ENCODE measurements at places on chromosomes 1 and 21.

- DNase-seq = peak; percentile 93
Observed at GRCh38 chr1:1305300-1306069, 2.2 kb downstream of the ACAP3 start.

DNA sequence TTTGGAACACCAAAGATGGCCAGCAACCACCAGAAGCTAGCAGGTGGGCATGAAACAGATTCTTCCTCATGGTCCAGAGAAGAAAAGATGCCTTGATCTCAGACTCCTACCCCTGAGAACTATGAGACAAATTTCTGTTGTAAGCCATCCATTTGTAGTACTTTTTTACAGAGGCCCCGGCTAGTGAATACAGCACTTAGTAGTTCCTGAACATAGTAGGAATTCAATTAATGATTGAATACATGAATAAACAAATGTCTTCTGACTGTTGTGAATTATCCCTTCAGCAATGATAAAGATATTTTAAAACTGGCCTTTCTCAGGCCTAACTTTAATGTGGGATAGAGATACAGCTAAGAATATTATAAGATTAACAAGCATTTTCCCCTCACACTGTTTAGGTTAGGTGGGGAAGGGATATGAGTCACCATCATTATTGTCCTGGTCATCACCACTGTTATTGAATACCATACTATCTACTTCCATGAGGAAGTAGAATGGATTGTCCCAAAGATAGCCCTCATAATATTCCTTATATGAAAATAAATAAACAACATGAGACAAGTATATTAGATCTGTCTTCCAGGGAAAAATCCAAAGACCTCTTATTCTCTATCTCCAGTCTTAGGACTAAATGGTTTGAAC lies 51.4 kb downstream of the ADCY10 start:
- DNase-seq = no peak

- no peak for DNase-seq
Observed at GRCh38 chr1:34460193-34460592, 283.5 kb downstream of the C1orf94 start.

DNA sequence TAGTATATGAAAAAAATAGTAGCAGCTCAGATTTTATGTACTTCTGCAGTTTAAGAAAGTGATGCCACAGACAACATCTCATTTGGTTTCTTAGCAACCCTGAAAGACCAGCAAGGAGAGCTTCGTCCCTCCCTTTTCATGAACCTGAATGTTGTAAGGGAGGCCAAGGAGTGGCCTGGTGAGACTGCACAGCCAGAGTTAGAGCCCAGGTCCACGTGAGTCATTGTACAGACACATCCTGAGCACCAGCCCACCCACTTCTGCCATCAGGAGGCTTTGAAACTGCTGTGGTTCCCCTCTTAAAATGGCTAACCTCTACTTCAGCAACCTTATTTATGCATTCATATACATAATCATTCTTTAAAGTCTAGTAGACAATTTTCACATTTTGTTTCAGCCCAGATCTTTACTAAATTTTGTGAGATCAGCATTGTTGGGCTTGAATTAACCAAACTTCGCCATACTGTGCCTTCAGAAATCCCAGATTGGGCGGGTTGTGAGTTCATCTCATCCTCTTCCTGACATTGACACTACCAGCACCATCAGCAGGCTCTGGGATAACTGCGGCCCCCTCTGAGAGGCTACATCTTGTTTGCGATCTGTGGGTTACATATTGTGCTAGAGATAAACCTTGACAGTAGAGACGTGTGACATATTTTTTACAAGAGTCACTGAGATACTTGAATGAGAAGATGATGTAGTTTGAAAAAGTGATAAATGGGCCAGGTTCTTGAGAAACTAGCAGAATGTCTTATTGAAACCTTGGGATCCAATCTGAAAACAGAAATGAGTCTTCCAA lies 106.7 kb downstream of the CAMTA1 start:
- DNase-seq = no peak

- DNase-seq = no peak
Observed at GRCh38 chr1:94651076-94651475, 109.5 kb upstream of the F3 start.

DNA sequence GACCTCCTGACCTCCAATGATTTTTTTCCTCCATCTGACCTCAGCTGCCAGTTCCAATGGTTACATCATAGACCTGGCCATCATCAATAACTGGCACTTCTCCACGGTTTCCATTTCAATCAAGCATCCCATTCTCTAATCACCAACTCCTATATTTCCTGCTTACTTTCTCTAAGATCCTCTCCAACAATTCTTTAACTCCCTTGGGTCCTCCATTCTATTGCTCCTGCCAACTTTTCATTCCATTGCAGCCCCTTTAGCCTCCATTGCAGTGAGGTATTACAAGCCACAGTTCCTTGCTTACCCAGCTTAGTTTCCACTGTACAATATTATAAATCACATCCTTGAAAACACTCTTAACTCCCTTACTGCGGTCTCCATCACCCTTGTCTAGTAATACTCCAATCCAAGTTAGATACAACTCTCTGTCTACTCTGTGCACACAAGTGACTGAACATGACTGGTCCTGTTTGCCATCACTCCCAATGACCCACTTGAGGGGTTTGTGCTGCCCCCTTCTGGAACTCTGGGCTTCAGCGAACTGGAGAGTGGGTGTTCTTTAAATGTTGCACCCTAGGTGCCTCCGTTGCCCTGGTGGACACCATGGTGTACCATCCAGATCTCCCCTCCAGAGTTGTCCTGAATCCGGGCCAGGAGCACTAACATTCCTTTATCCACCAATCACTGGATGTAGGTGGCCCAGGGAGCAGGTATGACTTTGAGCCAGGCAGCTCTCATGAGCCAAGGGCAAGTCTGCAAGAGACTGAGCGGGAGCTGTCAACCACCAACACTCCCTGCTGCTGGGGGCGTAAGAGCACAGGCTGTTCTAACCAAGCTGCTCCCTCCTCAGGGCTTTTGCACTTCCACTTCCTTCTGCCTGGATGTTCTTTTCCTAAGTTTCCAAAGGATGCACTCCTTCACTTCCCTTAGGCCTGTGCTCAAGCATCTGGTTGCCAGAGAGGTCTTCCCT lies 3.7 kb upstream of the FNDC7 start:
- DNase-seq = no peak

- DNase-seq = no peak
Observed at GRCh38 chr1:41493117-41493536, 8.6 kb upstream of the EDN2 start.

DNA sequence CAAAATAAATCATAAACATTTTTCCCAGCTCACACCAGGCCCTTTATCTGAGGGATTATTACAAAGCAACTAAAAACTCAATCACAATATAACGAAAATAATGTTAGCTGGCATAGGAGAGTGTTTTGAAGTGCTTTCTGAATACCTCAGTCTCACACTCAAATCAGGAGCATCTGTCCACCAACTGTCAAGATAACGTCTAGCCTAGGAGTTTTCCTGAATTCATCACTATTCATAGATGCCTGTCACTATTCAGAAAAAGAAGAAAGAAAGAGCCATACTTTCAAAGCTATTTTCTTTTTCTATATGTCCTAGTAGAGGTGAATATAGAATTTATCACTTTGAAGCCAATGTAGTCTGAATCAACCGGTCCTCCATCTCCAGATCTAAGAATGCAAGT lies 127.0 kb downstream of the AKT3 start:
- no peak for DNase-seq

DNA sequence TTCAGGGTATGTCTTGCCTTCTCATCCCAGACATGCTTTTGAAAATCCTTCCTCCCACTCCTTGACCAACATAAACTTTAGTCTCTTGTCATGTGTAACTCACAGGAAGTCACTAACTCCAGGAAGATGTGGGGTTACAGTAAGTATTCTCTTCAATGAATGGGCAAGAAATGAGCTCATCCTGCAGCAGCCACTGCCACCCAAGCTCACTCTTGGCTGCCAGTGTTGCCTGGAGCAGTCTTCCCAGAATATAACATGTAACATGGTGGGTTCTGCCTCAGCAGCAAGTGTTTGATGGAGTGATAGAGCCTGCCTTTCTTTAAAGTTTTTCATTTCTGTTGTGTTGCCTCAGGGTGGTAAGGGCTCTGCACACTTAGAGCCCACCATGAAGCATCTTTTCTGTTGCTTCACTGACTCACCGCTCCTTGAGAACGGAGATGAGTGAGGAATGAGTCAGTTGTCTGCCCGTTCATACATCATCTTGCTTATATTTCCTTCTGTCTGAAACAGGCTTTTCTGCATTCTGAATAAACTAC lies 187.0 kb downstream of the TPR start:
- no peak for DNase-seq
